AG08396 (cell line): ENCODE measurements at places on chromosomes 3 and 15.

DNA sequence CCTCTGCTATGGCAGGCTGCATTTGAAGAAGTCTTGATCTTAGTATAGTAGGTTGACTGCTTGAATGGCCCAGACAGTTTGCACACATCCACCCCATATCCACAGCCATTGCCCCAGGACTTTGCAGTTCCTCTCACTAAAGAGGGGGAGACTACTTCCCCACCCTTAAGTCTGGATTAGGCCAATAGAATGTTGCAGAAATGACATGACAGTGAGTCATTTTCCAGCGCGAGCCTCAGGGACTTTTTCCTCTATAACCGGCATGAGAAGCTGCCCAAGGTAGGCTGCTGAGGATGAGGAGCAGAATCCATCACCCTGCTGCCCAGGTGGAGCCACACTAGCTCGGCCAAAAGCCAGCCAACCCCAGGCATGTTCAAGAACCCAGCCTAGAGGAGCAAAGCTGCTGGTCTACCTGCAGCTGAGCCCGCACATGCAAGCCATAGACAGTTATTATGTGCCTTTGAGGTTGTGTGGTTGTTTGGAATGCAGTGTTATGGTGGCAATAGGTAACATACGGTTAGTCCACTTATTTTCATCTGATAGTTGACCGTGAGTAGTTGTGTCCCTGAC is 113.9 kb downstream of the TLE3 start:
- DNase-seq: no peak

- DNase-seq: peak; percentile 43
Measured at GRCh38 chr15:91890614-91891013, 37.1 kb downstream of the SLCO3A1 start.

DNA sequence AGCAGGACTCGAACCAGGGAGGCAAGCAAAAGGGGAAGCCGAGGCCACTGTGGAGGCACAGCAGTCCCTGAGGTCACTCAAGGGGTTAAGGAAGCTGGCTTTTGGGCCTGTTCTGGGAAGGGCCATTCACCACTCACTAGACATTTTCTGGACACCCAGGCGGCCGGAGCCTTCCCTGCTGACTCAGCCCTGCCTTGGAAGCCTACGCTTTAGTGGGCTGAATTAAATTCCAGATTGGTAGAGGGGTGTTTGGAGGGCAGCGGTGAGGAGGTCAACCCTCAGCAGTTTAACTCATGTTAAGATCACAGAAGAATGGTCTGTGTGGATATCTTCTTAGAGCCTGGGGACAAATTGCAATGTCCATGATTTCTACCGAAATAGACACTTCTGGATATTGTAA is 152.8 kb downstream of the GABRG3 start:
- no peak for DNase-seq

DNA sequence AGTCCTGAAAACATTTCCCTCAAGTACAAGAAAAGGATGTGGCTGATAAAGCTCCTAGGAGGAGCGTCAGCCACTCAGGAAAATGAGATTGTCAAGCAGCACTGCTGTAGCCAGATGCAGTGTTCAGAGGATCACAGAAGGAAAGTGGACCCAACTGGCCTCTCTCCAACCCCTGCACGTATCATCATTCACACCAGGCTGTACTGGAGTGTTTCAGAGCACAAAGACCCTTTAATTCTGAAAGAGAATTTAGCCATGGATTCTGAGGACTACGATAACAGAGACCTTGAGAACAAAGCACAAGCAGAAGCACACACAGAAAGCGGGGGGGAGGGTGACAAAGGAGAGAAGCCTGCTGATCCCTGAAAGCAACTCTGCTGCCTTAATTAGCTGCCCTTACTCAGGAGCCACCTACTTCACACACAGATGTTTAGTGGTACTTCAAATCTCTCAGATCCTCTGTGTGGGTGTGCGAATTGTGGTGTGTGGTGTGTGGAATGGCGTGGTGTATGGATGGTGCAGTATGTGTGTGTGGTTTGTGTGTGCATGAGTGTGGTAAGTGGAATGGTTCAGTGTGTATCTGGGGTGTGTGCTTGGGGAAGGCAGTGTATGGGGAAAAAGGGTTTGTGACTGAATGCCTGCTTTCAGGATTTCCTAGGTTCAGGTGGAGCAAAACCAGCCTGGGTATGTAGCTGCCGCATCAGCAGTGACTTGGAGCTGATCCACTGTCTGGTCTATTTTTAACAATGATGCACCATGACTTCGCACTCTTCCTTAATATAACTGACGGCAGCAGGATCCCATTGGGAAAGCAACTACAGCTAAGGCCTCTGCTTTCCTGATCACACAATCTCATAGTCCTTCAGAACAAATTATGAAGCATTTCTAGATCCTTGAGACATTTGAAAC is 192.5 kb downstream of the RSL24D1 start:
- no peak for DNase-seq

DNA sequence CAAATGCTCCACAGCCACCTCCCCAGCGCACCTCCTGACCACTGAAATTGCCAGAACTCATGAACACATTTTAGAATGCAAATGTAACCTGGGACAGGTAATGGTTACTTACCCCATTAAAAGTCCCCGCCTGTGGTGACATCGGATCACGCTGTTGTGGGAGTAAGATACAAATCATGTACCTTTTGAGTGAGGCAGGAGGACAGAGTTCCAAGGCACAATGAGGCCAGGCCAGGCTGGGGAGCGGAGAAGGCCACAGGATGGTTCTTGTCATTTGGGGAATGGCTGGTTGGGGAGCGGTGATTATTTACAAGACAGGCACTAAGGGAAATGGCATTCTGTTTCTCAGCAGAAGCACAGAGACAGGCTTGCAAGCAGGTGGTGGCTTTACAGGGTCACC is 490.0 kb downstream of the EDEM1 start:
- DNase-seq: no peak

DNA sequence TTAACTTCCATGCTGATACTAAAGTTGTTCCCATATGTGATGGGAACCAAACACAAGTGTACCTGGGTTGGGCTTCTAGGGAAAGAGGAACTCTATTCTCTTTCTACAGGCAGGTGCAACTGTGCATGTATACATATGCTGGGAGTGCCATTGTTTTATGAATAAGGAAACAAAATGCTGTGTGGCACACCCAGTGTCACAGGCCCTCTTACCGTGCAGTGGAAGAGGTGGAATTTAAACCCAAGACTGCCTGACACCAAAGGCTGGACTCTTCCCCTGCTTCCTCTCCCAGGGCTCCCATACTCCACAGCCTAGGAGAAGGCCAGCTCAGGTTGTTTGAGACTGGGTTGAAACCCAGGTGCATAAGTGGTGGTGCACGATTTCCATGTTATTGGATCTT is 1.9 kb upstream of the FETUB start:
- no peak for DNase-seq

DNA sequence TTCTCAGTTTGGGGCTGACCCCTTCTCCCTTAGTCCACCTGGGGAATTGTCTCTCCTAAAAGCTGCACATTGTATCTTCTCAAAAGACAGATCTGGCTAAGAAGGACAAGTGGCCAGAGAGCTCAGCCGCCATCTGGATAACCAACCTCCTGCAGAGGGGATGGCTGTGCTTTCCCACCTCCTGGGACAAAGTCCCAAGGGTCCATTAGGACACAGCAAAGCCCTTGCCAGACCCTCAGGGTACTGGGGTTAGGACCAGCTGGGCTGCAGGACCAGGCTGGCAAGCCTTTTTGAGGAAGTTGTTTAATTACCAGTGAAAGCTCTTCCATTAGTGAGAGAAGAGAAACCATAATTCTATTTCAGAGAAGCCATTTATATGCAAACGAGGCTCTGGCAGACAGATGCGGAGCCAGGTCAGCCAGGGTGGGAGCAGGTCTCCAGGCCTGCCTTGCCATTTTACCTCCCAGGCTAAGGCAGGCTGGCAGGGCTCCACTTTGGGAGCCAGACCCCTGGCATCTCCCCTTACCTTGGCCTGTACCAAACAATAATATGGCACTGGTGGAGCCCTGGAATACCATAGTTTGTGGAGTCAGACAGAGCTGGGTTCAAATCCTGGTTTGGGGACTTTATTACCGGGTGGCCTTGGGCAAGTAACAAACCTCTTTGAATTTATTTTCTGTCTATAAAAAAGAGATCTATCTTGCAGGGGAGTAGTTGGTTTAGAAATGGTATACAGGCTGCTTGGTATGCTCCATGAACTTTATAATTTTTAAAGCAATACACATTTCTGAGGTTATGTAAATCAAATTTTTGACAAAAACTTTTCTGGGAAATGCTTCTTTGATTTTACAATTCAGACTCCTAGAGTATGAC is 17.9 kb downstream of the SHF start:
- no peak for DNase-seq

GRCh38 chr3:115062009-115062408 is 85.1 kb downstream of the ZBTB20 start:
- DNase-seq: no peak
